Renal pelvis (tissue), 12 donors: ENCODE measurements at places on chromosomes 1 and 21.

DNA sequence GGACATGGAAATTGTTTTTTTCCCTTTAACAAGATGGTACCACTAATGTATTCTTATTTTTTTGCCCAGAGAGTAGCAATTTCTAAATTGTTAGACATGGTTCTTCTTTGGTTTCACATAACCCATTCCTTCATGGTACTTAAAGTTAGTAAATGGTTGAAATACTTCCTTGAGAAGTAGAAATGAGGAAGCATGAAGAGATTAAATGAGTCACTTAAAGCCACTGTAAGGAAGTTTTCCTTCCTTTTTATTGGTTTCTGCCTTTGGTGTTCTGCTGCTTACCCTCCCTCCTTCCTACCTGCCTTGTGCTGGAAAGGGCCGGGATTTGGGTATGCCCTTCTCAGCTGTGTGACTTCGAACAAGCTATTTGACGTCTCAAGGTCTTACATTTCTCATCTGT lies 101.0 kb downstream of the KIF26B start:
- no peak for DNase-seq

DNA sequence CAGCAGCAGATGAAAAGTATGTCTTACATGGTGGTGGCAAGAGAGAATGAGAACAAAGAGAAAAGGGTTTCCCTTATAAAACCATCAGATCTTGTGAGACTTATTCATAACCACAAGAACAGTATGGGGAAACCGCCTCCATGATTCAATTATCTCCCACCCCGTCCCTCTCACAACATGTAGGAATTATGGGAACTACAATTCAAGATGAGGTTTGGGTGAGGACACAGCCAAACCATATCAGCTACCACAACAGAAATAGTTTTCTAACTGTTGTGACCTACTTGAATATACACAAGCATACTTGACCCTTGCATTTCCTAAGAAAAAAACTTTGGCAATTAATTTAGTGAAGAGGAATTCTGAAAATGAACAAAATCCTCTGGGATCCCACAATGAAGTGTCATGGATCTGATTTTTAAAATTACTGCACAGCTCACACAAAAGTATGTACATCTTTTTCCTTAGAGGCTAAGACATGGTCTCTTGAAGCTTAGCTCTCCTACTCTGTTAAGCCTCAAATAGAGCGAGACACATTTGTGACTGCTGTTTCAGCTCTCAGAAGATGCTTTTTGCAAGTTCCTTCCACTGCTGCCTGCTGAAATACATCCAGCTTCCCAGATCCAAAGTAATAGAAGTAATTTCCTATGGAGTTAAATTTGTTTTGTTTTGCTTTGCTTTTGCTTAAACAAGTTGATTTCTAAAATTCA lies 265.8 kb downstream of the DPYD start:
- DNase-seq: no peak

DNA sequence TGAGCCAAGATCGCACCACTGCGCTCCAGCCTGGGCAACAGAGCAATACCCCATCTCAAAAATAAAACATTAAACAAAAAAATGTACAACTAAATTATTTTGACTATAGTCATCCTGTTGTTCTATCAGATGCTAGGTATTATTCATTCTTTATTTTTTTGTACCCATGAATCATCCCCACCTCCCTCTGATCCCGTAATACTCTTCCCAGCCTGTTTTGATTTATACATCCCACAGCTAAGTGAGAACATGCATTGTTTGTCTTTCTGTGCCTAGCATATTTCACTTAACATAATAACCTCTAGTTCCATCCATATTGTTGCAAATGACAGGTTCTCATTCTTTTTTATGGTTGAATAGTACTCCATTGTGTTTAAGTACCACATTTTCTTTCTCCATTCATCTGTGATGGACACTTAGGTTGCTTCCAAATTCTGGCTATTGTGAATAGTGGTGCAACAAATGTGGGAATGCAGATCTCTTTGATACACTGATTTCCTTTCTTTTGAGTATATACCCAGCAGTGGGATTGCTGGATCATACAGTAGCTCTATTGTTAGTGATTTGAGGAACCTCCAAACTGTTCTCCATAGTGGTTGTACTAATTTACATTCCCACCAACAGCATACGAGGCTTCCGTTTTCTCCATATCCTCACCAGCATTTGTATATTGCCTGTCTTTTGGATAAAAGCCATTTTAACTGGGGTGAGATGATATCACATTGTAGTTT lies 84.4 kb downstream of the MACF1 start:
- no peak for DNase-seq

DNA sequence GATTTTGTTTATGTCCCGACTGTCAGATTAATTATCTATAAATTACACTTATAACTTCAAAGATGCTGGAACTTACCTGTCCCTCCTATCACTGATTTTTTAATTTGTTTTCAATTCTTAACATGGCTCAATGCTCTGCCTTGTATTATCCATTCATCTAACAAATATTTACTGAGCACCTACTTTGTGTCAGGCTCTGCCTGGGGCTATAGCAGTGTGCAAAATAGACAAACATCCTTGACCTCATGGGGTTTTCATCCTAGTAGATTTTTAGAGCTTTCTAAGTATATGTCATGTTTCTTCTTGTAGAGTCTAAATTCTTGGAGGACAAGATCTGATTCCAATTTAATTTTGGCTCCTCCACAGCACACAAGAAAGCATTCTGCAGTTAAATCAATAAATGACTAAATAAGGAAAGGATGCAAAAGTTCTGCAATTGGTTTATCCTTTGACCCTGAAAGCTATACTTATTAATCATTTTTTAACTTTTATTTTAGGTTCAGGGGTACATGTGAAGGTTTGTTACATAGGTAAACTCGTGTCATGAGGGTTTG lies 10.8 kb upstream of the SMYD2 start:
- no peak for DNase-seq

DNA sequence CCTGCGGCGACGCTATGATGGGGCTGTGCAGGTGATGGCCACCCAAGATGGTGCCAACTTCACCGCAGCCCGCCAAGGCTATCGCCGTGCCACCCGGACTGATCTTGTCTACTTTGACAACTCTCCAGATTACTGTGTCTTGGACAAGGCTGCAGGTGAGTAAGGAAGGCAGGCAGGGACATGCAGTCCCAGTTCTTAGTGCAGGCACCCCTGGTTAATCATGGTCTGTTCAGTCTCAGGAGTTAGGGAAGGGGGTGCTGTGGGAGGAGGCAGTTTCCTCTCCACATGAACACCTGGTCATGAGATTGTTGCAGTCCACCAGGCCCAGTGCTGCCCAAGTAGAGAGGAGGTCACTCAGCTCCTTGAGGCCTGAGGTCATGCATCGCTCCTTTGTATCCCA lies 8.5 kb downstream of the WNT2B start:
- no peak for DNase-seq
